ENCODE measurements at places on chromosomes 2 and 18.

DNA sequence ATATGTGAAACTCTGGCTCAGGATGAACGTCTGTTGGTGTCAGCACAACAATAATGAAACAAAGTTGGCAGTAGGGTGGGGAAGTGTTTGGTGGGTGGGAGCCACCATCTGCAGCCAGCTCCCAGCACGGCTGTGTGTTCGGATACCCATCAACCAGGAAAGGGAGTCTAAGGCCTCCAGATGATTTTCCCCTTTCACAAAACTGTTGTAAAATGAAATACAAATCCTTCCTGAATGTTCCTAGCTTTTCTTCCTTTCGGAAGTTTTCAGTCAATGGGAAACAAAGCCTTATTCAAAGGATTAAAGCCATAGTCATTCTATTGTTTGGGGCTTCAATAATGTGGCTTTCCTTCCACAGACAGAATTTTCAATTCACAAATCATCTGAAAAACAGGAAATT lies 14.5 kb upstream of the DARS1 start:
- DNase-seq, result no peak

DNA sequence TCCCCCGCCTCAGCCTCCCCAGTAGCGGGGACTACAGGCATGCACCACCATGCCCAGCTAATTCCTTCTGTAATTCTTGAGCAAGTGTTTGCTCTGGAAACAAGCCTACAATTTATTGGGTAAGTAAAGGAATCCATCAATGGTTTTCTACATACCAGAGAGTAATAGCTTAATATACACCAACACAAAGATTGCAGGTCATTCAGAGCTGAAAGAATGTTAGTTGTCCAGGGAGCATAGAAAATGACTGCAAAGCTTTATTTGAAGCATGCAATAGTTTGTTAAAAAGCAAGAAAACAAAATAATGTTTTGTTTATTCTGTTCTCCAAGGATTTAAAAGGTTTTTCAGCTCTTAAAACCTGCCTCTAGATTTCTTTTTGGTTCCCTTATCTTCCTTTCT lies 5.6 kb downstream of the IDH1 start:
- no peak for DNase-seq

DNA sequence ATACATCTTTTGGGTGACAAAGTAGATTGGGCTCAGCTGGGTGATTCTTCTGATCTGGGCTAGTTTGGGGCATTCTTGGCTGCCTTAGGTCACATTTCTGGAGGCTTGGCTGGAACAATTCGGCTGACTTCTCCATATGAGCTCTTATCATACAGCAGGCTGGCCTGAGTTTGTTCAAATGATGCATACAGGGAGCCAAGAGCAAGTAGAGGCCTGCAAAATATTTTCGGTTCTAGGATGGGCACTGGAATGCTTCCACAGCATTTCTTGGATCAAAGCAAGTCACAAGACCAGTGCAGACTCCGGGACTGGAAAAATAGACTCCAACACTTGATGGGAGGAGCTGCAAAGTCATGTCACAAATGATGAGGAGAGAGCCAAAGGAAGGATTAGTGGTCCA lies 98.4 kb downstream of the SCG2 start:
- no peak for DNase-seq

DNA sequence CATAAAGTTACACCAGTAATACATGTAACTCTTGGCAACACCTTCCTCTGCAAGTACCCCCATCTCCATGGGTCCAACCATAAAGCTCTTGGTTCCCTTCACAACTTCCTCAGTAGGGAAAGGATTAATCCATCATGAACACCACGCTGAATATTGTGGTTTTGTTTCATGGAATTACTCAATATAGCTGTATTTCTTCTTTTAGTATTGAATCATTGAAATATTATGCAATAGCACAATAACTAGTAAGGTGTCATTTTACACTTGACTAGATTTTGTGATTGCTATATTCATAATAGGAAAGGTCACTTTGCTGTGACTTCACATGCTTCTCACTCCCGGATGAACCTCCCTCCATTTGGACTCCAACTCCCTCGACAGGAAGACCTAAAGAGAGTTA lies 29.7 kb upstream of the PID1 start:
- no peak for DNase-seq

DNA sequence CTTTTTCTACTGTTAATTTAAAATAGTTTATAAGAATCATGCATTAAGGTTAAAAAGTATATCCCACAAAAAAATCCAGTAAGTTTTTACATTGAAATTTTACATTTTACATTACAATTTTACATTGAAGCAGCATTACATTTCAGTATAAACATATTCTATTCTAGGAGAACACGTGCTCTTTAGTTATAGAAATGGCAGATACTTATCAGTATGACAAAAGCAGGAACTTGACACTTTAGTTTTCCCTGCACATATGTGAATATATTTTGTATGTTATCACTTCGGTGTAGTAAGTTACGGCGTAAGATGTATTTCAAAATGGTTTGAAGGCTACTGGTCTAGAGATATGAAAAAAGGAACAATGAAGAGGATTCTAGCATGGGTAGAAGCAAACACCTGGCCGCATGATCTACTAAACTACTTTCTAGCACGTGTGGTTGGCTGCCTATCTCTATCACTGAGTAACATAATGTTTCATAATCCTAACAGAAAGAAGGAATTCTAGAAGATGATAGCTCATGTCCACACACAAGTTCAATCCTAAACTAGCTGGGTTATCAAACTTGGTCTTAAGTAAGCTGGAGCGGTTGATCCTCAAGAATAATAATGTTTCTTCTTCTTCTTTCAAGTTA lies 5.4 kb downstream of the IMMT start:
- DNase-seq, result no peak

DNA sequence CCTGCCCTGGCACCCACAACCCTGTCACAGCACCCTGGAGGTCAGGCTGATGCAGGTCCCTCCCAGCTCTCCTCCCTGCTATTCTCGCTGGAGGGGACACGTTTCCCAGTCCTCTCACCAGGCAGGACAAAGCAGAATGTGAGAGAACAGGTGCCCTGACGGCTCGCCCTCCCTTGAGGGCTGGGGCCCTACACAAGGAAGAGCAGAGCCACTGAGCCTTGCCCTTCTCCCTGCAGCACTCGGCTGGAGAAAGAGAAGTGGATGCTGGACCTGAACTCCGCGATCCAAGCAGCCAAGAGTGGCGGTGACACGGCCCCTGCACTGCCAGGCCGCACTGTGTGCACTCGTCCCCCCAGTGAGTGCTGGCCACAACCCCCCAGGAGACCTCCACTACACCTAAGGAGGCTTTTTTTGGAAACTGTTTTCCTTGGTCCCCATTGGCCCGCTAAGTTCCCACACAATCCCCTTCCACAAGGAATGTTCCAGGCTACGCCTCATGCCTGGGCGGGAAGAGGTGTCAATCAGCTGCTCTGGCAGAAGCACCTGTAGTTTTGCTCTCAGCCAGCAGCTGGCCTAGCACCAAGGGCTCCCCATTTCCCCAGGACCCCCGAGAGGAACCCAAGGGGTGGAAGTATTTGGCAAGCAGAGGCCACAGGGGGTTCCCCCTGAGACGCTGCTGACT lies 17.4 kb downstream of the STK25 start:
- no peak for DNase-seq

GRCh38 chr2:84800194-84800805 lies 80.6 kb downstream of the TRABD2A start:
- no peak for DNase-seq

DNA sequence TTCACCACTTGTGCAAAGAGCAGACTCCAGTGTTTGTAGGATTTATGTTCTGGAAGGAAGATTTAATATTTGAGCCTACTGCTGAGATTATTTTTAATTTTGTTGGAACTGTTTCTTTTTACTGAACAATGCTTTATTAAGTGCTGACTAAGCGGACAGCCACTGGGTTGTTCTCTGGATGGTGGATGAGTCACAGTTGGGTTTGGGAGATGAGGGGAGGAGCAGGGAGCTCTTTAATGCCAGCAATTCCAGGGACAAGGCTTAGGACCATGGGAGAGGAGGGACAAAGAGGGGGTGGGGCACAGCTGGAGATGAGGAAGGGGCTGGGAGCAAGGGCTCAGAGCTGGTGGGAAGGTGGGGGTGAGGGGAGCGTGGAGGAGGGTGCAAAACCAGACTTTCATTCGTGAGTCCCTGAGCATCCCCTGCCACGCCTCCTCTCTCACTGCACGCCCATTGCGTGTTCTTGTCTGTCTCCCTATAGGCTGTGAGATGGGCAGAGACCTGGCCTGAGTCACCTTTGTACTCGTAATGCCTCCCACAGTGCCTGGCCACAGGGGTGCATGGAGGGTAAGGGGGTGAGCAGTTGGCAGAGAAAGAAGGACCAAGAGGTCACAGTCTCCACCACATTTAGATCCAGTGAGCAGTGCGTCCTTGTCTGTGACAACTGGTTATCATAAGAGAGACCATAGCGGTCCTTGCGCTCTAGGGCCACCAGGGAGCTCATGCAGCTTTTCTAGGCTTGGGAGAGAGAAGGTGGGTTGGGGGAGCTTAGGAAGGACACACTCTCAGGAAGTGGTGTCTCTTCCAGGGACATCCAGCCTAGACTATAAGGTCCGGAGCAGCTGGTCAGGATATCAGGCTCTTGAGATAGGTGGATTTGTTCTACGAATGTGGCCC lies 18.4 kb downstream of the SLC4A3 start:
- no peak for DNase-seq

- DNase-seq, result no peak
Observed at GRCh38 chr2:168089200-168089599, 158.2 kb downstream of the STK39 start.

GRCh38 chr18:32730620-32731091 lies 42.2 kb downstream of the KLHL14 start:
- no peak for DNase-seq

DNA sequence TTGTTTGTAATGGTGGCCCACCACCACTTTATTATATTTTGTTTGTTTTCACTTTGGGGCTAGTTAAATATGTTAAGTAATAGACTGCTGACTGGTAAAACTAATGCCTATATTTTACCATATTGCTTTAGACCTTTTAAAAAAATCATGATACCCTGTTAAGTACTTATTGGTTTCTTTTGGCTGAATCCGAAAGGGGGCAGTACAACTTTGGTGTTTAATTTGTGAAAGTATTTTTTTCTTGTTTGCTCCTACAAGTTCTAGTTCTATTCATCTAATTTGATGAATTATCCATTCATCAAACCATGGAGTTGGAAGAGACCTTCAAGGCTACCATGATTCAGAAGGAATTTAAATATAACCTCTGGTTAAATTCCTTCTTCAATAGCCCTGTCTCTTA lies 147.0 kb downstream of the MBD5 start:
- no peak for DNase-seq

DNA sequence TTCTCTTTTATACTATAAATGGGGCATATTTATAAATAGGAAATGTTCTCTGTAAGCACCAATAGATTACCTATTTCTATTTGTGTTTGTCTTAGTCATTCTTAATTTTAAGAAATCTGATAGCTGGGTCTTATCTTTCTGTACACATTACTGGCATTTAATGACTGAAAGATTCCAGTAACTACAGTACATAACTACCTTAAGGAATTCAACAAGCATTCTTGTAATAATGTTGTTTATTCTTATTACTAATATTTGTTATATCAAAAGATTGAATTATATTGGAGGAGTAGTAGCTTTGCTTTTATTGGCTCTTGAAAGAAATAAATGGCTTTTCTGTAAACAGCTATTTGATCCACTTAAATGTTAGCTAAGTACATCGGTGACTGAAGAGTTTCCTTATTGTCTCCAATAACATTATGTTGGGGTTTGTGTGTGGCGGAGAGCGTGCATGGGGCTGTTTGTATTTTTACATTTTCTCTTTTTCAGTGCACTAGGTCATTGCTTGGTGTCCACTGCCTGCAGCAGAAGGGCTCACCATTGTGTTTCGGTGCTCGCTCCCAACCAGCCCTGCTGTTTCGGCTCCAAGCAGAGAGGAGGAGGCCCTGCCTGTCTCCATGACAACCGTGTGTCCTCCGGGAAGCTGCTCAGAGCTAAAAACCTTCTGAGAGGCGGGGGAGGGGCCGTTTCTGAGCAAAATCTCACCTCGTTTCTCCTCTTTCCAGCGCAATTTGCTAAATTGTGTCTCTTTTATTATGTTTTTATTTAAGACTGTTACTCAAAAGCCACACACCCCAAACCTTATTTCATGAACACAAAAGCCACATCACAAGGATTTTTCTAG lies 112.5 kb upstream of the SLC38A11 start:
- DNase-seq, result no peak

DNA sequence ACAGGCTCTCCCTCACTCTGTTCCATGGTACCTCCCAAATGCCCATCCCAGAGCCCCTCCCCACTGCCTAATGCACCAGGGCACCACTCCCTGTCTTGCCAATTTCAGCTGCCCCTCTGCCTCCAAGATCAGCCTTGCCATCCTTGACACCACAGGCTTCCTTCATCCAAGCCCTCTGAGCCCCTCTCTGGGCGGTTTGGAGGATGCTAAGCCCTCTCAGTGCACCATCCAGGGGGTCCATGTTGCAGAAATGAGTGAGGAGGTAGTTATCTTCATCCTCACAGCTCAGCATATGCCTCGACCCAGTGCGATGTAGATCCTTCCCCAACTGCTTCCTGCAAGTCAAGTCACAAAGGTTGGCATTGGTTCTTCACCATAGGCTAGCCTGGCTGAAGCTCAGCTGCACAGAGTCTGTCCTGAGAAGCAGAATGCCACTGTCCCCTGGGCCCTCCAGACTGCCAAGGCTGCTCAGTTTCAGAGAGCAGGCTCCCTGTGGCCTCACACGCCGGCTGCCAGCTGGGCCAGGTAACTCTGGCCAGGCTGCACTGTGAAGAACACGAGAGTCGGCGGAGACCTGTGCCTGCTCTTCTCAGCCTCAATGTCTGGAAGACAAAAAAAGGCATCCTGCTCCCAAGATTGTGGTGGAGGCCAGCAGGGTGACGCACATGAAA lies 9.9 kb upstream of the MAP3K2 start:
- DNase-seq, result no peak

Measured in stimulated activated CD8-positive, alpha-beta memory T cell treated with anti-CD3 and anti-CD28 coated beads, Interleukin-12 subunit alpha, Interleukin-12 subunit beta, amount 100 ng/mL, for 1 hour (primary cell).